ENCODE measurements at places on chromosomes 16 and 17.

- no peak for DNase-seq
Measured at GRCh38 chr17:39639566-39640458, 2.9 kb downstream of the STARD3 start.

GRCh38 chr16:14024283-14024682, 46.8 kb upstream of the MRTFB start:
- no peak for DNase-seq

- DNase-seq, result no peak
Measured at GRCh38 chr17:37735165-37735564, 9.7 kb downstream of the HNF1B start.

GRCh38 chr17:9255833-9256232, 234.5 kb downstream of the NTN1 start:
- no peak for DNase-seq

DNA sequence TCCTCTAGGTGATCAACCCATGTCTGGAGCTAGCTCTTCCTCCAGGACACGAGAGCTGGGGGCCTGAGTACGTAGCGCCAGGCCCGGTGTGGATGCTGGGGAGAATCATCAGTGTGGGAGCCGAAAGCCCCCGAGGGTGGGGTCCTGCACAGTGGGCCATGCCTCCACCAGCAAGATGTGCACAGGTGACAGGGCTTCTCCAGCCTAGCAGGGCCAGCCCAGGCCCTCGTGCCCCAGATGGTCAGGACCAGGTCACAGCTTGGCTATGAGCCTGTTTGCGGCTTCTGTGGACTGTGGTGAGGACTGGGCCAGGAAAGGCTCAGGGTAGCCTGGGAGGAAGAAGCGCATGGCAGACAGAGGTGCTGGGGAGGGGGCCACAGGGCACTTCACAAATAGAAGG, 7.8 kb downstream of the MPG start:
- no peak for DNase-seq

- no peak for DNase-seq
Measured at GRCh38 chr16:81283044-81283443, 31.7 kb upstream of the GAN start.

DNA sequence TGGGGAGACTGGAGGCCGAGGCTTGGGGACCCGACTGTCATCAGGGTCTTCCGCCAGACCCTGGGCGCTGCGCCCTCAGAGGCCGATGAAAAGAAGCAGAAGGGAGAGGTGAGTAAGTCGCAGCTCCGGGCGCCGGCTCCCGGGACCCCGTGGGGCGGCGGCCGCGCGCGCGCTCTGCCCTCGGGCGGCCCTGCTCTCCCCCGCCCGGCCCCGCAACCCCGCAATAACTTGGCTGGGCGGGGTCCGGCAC, 392 bp upstream of the ABHD15 start:
- DNase-seq, result no peak

GRCh38 chr17:65541453-65541852, 20.0 kb downstream of the AXIN2 start:
- DNase-seq, result no peak

Measured in stimulated activated CD8-positive, alpha-beta memory T cell treated with anti-CD3 and anti-CD28 coated beads, Interleukin-15, amount 100 ng/mL, for 1 hour (primary cell).